ENCODE measurements at places on chromosomes 5 and 9.

DNA sequence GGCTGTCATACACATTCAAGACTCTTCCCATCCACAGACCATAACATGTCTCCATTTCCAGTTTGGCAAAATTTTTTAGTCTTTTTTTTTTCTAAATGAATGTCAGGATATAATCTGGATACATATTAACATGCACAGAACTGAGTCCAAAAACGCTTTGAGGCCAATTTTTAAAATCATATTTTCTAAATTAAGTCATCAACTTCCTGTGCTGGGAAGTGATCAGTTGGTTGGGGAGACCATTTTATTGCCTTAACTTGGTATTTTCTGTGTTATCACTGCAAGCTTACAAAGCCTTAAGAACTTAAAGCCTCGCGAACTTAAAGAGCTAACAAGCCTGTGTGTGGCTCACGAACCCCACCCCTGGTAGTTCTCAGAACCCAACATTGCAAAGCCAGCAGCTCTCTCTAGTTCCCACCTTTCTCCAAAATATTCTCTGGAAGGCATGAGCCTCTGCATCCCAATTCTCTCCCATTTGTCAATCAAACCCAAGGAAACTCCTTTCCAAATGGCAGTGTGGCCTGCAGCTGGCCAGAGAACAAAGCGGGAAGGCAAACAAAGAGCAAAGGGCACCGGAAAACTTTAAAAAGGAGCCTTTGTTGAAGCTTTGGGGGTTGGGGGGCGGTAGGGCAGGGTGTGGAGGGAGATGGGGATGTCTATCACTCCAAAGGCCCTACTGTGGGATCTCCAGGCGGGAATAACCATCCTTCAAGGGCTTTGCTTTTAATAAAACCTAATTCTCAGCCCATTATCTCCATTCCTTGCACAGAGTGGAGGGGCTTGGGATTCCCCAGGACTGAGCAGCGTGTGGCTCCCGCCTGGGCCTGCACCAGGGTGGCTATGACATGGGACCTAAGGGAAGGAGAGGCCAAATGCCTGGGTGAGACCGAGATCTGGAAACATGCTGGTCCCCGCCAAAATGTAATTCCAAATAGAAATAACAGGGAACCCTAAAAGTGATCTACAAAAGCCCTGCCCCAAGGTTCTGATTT, 65.0 kb downstream of the ROR2 start:
- no peak for DNase-seq

GRCh38 chr5:74519161-74519571, 121.4 kb downstream of the ENC1 start:
- DNase-seq, result no peak

- no peak for DNase-seq
These were observed 447 bp downstream of the UBLCP1 start for GRCh38 chr5:159263569-159263905.

- no peak for DNase-seq
These were observed 259.4 kb upstream of the CCNG1 start for GRCh38 chr5:163177971-163178370.

- no peak for DNase-seq
These were observed 96.3 kb downstream of the ZNF608 start for GRCh38 chr5:124650147-124650561.

DNA sequence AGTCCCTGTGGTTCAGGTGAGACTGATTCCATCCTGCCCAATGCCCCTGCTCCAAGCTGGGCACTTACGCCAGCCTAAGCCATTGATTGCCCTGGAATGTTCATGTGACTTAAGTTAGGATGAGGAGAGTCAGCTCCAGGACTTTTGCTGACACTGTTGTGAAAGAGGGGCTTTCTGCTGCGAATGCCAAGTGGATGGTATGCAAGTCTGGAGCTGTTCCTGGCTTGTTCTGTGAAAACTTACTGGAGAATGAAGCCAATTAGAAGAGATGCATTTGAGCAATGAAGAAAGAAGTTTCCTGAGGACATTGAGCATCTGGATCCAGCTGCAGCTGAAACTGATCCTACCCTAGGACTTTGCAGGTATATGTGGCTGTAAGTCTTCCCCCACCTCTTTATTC, 61.2 kb upstream of the ZFR start:
- DNase-seq, result no peak

- no peak for DNase-seq
These were observed 85.8 kb downstream of the GPBP1 start for GRCh38 chr5:57259704-57260103.

GRCh38 chr9:132412089-132412488, 2.1 kb downstream of the CFAP77 start:
- no peak for DNase-seq

DNA sequence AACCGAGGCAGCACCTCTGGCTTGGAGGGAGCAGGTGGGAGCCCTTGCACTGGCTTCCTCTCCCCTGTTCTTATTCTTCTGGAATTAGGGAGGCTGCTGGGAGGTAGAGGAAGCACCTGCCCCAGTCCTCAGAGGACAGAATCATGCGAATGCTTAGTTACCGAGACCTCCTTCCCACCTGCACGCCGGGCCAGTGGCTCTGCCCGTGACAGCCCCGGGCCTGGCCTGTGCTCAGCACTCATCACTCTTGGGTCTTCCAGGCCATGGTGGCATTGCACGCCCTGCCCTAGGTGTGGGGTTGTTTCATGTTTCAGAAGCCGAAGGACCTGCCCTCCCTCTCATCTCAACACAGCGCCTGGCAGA, 45.3 kb upstream of the NKD2 start:
- no peak for DNase-seq

GRCh38 chr9:127598839-127599549, 13.1 kb upstream of the STXBP1 start:
- no peak for DNase-seq

GRCh38 chr5:123538670-123539459, 26.9 kb downstream of the CSNK1G3 start:
- no peak for DNase-seq
